ENCODE measurements at places on chromosomes 4 and X.

DNA sequence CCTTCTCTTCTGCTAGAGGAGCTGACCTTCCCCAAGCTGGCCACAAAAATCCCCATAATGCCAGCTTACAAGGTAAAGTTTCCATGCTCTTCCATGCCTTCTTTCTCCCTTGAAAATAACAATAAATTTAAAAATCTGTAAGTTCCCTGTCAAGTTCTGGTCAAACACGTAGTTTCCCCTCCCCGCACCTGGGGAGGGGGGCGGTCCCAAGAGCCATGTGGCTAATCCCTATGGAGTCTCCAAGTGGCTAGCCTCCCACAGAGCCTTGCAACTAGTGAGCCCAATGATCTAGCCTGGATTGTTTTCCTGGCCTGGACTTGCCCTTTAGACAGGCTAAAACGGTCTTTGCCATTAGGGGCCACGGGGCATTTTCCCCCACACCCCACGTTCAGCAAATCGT lies 2.1 kb upstream of the NRK start:
- DNase-seq = no peak

- no peak for DNase-seq
These were observed 40.5 kb downstream of the MAPK10 start for GRCh38 chr4:86319390-86319789.

DNA sequence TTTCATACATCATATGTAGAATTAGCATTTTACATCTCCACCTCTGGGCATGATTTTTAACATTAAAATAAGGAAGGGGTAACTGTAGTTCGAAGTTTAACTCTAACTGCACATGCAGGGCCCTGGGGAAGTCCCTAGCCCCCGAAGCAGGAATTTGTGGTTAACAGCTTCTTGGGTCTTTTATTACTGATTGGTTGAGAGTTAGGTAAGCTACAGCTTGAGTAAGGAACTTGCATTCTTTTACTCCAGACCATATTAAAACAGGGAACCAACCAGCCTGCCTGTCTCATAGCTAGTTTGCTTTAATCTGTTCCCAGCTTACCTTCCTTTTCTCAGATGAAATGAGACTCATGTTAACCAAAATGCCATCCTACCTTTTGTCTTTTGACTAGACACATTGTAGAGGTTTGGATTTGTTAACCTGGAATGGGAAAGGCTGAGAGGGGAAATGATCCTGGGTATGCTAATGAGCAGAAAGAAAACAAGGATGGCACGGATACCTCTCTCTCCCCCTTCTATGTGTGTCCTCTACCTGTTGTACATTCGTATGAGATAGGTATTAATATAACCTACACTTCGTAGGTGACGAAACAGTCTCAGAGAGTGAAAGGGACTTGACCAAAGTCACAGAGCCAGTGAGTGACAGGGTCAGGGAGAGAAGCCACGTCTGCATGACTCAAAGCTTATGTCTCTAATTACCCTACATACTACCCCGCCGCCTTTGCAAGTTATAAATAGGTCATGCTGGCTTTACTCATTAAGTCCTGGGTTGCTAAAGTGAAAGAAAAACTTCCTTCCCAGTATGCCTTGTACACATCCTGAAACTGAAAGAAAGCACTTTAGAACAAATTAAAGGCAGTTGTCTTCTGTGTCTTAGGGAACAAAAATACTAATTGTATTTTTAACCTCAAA lies 119.5 kb upstream of the AFF2 start:
- DNase-seq = peak; percentile 60

- DNase-seq = peak; percentile 28
These were observed 295.9 kb upstream of the TACR3 start for GRCh38 chr4:104015680-104016079.
